ENCODE measurements at places on chromosomes 2 and 18. TPM values are rescaled to one million over a fixed set of nuclear protein-coding genes. Genes with fewer than 3 reads are reported as not detected.
A peak's percentile ranks its signal among the peaks of the same experiment; 100 is the strongest.

DNA sequence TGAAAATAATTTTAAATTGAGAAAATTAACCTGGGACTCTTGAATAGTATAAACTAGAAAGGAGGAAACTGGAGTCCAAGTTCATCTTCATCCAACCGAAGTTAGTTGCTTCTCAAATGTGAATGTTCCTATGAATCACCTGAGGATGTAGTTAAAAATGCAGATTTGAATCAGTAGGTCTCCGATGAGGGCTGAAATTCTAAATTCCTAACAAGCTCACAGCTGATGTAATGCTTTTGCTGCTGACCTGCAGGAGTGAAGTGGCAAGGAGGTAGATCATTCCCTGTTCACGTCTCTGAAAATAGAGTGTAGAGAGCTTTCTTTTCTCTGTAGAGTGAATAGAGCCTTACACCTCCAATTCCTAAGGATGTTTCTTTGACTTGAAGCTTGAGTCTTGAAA is 685.5 kb downstream of the CPS1 start:
- DNase-seq = no peak

DNA sequence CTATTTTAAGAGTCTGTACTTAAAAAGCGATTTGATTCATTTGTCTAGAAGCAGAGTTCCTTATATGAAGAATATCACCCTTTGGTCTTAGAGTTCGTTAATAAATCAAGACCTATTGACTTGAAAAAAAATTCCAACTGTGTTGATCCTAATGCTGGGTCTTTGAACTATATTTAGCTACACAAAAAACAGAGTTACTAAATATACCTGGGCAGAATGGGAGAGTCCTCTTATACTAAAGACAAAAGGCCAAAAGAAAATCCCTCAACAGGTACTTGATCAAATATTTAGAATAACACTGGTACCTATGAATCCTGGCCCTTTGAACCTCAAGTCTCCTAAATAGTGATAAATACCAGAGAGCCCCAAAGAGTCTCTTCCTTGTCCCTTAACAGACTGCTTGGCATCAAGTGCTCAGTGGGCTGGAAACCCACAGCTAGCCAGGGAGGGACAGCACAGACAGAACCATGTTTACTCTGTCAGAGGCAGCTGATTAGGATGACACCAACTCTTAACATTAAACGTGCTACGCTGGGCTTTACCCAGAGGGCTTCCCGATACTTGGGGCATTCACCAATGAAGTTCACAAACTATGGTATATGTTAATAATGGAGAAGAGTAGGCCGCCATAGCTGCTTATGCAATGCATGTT is 95.1 kb downstream of the FIGN start:
- DNase-seq = no peak

Gene UGT1A10
- 0.06 TPM for polyA plus RNA-seq

Gene CCL20
- polyA plus RNA-seq = 11.4 TPM

Gene TTN
- polyA plus RNA-seq = 0.90 TPM

Gene LOXL3
- 3.6 TPM for polyA plus RNA-seq

Gene DES
- 429 TPM for polyA plus RNA-seq

DNA sequence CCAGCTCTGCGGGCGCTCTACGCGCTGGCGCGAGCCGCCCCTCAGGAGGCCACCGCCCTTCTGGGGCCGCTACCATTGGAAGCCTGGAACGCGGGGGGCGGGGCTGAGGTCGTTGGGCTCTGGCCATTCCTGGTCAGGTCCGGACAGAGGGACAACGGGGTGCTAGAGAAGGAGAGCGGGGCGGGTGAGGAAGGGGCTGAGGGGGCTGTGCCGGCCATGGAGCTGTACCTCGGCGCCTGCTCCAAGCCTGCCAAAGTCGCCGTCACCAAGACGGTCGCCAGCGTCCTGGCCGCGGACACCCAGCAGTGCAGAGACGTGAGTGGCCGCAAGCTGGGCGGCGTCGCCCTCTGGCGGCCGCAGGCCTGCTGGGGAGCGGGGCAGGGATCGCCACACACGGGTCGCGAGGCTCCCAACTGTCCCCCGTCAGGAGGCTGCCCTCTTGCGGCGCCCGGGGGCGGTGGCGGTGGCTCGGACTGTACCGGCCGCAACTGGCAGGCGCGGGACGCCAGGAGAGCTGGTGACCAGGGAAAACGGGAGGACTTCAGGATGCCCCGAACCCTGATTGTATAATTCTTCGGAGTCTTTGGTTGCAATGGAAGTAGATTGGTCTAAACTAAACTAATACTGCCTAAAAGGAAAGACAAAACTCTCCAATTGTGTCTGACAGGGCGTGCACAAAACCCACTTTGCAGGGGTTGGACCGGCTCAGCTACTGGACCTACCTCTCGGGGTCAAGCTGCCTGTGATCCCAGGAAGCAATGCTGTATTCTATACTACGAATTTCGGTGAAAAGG is at the start of gene FSIP2:
TSS of gene FSIP2 (plus strand) at position 126 of the 794 bp plus-strand sequence. CDS start at position 217, 91 bp downstream.
- DNase-seq = peak; percentile 88

- DNase-seq = no peak
These were observed 178.9 kb upstream of the SERPINE2 start for GRCh38 chr2:224217962-224218347.

Gene ESCO1
- polyA plus RNA-seq = 21.1 TPM

Gene MRO
- polyA plus RNA-seq = 14.6 TPM

DNA sequence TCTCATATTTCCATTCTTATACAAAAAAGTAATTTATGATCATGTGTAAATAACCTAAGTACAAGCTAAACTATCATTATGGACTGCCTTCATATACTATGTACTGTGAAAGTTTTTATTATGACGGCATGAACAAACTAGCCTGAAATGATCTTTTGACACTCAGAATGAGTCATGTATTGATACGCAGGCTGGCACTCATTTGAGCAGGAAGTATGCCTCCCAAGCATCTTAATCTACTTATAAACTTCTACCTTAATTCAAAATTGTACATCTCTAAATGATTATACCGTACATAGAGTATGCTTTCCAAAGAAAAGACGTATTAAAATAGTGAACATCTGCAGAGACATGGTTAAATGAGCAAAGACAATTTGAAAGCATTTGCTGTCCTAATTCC is 207.1 kb upstream of the SPOPL start:
- DNase-seq = no peak

- no peak for DNase-seq
These were observed 563 bp upstream of the GMCL1 start for GRCh38 chr2:69828938-69829255.

DNA sequence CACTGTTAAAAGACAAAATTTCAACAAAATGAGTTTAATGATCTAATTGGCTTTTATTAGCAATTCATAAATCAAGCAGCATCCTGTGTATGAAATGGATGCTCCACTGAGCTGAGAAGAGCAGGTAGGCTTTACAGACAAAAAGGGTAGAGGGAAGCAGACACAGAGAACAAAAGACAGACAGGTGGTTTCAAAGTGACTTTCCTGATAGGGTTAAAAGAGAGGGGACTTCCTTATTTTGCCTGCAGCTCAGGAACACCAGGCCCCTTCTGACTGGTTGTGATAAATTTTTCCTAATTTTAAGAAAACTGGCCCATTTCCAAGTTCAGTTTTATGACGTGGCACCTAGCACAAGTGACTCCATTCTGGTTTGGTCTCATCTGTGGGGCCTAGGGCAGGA is 11.9 kb downstream of the TEX51 start:
- DNase-seq = no peak

Gene ERMN
- polyA plus RNA-seq = 0.57 TPM

Gene ERICH2
- 0.69 TPM for polyA plus RNA-seq

Gene FLACC1
- 0.76 TPM for polyA plus RNA-seq

DNA sequence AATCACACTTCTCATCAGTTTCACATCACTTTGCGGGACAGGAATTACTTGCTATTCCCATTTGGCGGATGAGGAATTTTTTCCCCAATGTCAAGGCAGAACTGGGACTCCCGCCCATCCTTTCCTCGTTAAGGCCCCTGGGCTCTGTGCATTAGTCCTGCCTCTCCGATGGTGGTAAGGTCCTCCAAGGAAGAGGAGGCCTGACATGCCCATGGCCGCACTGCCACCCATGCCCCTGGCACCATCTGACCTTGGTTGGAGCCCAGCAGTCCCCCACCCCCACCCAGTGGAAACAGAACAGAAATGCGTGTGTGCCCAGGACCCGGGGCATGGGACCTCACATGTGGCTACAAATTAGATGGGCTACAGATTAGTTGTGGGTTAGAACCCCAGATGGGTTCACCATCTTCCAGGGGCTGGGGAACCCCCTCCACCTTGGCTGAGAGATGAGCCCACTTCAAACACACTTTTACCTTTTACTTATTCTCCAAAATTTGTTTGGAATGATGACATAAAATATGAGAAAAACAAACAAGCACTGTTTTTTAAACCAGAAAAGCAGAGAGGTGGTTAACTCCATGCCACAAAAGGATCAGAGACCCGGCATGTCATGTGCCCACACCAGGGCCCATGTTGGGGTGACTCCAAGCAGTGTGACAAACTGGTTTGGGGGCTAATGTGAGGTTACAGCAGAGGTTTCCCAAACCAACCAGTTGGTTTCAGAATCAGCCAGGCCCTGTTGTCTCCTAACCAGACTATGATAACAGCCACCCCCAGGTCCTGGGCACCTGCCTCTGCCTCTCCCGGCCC is 11.0 kb upstream of the DUSP2 start:
- no peak for DNase-seq
